ENCODE measurements at places on chromosomes 1 and 21.

DNA sequence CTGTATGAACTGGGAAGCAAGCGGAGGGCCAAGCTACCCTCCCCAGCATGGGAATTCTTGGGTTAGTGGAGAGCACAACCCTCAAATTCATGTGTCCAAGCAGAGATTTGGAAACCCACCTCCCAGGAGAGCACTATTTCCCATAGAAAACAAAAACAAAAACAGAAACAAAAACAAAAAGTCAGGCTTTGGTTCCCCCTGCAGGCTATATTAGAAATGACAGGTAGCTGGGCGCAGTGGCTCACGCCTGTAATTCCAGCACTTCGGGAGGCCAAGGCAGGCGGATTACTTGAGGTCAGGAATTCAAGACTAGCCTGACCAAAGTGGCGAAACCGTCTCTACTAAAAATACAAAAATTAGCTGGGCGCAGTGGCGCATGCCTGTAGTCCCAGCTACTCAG lies 10.8 kb downstream of the MINDY1 start:
- no peak for DNase-seq

DNA sequence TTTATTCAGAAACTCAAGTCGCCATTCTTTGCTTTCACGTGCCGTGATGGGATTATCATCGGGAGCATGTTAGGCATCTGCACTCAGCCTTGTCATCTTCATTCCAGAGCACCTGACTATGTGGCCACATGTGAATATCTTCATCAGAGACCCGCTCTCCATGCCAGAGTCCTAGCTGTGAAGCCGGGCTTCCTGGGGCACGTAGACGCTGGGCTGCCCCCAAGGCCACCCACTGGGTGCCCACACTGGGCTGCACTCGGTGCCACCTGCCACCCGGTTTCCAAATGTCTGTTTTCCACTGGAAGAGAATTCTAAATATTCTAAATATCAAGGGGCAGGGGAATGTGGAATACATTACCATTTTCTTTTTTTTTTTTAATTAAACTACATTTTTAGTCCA lies 43.8 kb downstream of the SLC37A1 start:
- no peak for DNase-seq

DNA sequence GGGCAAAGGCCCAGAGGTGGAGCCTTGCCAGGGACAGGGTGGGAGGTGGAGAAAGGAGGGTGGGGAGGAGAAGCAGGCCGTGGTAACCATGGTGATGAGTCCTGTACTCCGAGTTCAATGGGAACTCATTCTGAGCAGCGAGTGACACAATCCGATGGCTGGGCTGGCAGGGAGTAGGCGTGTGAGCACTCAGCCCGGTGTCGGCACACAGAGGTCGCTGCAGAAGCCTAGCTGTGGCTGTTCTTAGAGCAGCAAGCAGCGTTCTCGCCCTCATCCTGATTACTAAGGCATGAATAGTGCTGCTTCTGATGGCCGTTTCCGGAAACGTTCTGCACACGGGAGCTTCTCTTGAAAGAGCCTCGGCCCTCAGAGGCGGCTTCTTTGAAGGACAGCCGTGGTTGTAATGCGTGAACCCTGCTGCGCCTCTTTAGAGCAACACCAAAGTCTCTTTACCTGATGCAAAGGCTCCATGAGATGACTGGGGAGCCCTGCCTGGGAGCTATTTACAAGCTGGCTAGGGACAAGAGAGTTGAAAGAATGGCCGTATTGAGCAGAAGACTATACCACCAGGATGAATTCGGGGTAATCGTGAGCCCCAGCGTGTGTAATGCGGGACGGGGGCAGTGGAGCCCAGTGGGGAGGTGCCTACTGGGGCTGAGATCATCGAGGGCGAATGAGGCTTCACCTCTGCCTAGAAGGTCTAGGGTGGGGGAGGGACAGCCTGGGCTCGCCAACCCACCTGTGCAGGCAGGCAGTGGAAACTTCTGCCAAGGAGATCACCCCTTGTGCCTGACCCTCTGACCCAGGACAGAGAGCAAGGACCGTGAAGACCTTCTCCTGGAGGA lies 72.8 kb upstream of the PAX7 start:
- DNase-seq = no peak

GRCh38 chr1:36085126-36085525 lies 1.2 kb downstream of the TEKT2 start:
- DNase-seq = no peak

- DNase-seq = no peak
These were observed 18.7 kb upstream of the RRP15 start for GRCh38 chr1:218266356-218266755.

GRCh38 chr1:248850124-248850523 lies 8.8 kb downstream of the ZNF692 start:
- no peak for DNase-seq

GRCh38 chr21:15976807-15977206 lies 247.0 kb downstream of the USP25 start:
- peak; percentile 26 for DNase-seq

DNA sequence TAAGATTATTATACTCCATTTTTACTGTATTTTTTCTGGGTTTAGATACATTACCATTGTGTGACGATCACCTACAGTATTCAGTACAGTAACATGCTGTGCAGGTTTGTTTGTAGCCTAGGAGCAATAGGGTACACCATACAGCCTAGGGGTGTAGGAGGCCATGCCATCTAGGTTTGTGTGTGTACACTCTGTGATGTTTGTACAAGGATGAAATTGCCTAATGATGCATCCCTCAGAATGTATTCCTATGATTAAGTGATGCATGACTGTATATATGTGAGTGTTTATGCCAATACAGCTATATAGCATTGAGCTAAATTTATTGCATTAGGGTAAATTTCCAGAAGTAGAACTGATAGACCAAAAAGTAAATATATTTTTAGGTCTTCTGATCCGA lies 23.3 kb downstream of the TUFT1 start:
- no peak for DNase-seq

DNA sequence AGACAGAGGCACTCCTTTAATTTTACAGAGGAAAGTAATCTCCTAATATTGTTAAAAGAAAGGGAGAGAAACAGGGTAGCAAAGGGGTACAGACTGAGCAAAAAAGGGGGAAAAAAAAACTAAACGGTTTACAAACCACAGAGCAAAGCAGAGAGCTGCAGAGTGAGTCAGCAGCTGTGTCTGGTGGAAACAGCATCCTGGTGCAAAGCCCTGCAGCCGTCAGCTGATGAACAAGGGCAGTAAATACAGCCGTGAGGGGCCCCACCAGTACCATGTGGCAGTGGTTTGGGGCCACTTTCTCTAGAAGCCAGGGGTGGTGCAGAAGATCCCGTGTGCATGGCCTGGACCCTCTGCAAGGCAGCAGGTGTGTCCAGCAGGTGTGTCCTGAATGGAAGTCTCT lies 111.3 kb downstream of the ERG start:
- peak; percentile 73 for DNase-seq

DNA sequence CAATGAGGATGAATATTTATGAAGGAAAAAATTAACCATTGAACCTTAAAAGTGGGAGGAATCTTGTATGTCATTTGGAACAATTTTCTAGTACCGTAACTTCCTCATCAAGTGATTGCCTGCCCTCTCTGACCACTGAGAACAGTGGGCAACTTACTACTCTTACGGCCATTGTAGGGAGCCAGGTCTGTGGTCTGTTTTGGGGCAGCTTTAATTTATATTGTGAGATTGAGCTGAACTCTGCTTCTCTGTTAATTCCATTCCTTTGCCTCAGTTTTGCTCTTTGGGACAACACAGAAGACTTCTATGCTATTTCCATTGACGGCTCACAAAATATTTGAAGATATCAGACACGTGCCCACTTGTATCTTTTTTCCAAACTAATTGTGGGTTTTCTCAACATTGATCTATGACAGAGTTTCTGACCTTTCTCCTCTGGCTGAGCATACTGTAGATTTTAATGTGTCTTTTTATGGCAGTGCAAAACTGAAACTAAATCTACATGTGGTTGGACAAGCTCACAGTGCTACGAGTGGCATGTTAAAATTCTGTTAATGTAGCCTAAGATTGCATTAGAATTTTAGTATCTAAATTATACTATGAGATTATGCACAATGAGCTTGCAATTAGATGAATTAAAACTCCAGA lies 27.8 kb upstream of the ZNF281 start:
- DNase-seq = no peak

GRCh38 chr21:37974081-37974480 lies 57.8 kb upstream of the KCNJ6 start:
- no peak for DNase-seq

DNA sequence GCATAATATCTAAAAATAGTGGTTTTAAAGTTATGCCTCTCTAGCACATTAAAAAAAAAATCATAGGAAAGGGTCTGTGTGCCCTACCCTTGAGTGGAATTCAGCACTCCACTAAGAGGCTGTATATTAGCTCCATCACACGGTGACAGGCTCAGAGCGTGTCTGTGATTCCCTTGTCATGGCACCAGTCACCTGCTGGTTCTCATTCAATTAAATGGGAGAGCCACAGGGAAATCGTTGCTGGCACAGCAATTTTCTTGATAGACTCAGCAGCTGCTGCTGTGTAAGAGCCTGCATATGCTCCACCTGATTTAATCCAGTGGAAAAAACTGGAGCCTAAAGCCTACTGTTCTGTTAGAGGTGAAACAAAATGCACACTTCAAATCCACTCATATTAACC lies 9.5 kb downstream of the ATP6V1G3 start:
- no peak for DNase-seq

- no peak for DNase-seq
These were observed 16.0 kb downstream of the PFKFB2 start for GRCh38 chr1:207069061-207069460.
